ENCODE measurements at places on chromosomes 4 and X.
A peak's percentile ranks its signal among the peaks of the same experiment; 100 is the strongest.

GRCh38 chr4:108473163-108473720 is 147.1 kb upstream of the RPL34 start:
- DNase-seq = peak; percentile 8

DNA sequence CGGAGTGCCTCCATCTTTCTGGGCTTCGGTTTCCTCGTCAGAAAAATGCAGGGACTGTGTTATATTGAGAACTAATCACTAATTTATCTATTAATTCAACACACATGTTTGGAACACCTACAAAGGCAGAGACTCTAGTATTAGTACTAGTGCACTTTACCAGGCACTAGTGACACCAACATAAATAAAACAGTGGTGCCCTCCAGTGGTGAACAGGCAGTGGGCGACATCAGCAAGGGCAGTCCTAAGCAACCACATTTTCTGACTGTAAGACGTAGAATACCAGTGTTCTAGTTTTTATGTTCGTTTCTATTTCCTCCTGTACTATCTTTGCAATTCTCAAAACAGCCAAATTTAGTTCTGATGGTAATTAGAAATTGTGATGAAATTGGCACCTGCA is 69.1 kb upstream of the UCP1 start:
- peak; percentile 21 for DNase-seq

- DNase-seq = no peak
Measured at GRCh38 chr4:149884046-149884445, 68.4 kb upstream of the IQCM start.

- DNase-seq = no peak
Measured at GRCh38 chr4:81040012-81040659, 9.6 kb downstream of the BMP3 start.

DNA sequence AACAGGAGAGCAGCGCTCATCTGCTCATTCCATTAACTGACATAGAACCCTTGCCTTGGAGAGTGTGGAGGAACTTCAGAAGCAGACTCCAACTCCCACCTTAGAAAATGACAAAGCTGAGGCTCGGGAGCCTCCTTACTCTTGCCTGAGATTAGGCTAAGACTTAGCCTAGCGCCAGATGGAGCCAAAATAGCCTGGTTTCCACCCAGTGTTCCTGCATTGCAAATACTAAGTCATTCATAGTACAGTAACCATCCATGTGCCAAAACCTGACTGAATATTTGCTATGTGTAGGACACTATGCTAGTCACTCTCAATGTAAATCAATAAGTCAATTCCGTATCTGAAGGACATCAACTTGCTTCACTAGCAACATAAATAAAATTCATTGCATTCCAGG is 387.4 kb upstream of the CPEB2 start:
- DNase-seq = no peak

- DNase-seq = no peak
Measured at GRCh38 chr4:173211838-173212237, 43.2 kb downstream of the GALNT7 start.

DNA sequence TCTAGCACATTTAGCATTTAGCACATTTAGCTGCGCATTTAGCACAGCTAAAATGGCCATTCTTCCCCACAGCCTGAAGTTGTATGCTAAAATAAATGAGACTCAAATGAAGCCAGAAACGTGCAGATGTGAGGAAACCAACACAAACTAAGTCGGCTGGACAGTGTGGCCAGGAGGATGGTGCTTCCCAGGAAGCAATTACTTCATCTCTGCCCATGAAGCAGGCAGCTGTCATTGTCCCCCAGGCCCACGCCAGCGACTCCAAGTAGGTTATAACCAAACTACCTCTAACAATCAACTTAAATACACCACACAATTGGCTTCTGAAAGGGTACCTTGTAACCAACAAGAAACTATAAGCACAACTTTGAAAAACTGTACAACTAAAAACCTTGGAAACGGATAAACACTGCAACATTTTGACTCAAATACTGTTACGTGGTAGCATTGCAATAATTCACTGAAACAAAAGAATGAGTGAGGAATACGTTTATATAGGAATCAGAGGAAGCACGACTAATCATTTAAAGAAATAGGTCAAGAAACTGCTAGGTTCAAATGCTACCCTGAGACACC is 39.2 kb downstream of the AFAP1 start:
- DNase-seq = no peak

DNA sequence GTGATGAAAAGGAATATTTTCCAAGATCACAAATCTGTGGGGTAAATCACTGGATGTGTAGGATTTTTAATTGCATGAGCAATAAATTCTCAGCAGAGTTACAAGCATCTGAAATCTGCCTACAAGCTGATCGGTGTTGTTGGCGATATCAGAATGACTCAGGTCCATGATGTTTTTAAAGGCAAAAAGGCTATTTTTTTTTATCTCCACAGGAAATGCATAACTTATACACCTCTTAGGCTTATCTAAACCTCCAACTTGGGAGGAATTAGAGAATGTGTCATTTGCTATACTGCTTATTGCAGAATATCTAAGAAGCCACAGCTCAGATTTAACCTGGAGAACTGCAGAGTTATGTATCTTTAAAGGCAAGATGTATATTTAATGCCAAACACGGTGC is 61.6 kb downstream of the KIT start:
- no peak for DNase-seq

GRCh38 chrX:98506907-98507306 is 1623.2 kb downstream of the RPA4 start:
- DNase-seq = no peak

DNA sequence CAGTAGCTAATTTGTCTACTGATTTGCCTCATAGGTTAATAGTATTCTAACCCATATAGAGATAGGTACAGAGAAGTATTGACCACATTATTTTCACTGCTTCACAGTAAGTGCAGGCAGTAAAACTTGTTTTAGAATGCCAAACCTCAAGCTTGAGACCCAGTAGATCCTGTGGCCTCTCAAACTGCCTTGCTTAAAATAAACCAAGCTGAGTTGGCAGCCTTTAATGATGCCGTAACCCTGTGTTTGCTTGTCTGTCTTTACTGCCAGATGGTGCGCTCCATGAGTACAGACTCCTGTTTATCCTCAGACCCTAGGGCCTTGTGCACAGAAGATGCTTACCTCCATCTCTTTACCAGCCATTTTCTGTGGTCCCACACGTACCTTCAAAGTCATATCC is 50.8 kb downstream of the ANXA3 start:
- no peak for DNase-seq

GRCh38 chrX:107935200-107935599 is 47.0 kb downstream of the TEX13B start:
- no peak for DNase-seq

GRCh38 chr4:86441175-86441936 is 81.5 kb upstream of the MAPK10 start:
- no peak for DNase-seq

- DNase-seq = no peak
Measured at GRCh38 chr4:2011583-2011982, 2.8 kb upstream of the NELFA start.

- DNase-seq = no peak
Measured at GRCh38 chr4:26877961-26878360, 17.3 kb downstream of the STIM2 start.

GRCh38 chr4:1717129-1718094 is 3.7 kb downstream of the TMEM129 start:
- DNase-seq = no peak

DNA sequence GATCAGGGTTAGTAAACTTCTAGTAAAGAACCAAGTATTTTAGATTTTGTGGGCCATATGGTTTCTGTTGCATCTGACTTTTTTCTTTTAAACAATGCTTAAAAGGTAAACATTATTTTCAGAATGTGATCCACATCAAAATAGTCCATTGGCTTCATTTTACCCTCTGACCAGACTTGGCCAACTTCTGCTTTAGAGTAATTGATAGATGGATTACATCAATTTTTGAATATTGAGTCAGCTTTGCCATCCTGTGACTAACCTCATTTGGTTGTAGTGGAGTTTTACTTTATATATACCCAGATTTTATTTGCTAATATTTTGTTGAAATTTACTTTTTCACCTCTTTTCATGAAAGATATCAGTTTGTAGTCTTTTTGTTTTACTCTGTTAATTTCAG is 559.8 kb downstream of the TLL1 start:
- DNase-seq = no peak

DNA sequence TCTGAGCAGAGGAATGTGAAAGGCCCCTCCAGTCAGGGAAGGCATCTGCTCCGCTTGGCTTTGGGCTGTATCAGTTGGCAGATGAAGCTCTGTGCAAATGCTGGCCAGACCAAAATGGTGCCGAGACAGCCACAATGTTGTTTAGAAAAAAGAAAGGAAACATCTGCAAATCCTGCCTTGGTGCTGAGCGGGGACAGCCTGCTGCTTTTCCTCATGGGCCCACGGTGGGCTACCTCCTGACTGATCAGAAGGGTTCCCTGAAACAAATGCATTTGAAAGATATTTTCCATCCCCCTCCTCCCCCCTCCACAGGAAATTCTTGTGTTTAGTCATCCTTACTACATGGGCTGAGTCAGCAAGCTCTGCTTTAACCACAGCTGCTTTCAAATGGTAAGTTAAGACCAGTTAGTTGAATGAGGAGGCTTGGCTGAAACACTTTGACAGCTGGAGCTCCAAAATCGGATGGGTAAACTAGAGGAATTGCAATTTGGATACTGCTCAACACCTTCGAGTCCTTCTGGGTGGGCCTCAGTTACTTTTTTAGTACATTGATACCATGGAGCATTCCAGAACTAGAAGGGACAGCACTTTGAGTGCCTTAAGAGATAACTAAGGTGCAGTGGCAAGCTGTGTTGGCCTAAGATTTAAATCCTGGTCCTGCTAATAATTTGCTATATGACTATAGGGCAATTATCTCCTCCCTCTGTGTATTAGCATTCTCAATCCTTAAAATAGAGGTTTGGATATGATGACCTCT is 36.0 kb downstream of the PLAC1 start:
- DNase-seq = no peak

GRCh38 chrX:7088968-7089615 is 58.4 kb upstream of the STS start:
- DNase-seq = peak; percentile 75

DNA sequence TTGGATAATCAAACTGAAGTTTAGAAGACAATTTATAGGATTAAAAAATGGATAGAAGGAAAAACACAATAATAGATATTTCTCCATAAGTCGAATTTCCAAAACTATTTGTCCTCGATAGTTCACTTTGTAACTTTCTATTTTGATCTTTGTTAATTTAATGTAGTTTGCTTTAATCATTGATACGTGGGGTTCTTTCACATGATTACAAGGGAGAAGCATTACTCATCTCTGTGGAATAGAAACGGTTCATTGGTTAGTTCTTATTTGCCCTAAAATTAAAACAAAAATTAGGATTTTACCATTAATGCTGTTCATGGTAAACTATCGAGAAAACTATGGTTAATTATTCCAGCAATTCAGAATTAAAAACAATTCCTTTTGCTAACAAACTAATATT is 2.1 kb downstream of the TET2 start:
- no peak for DNase-seq

DNA sequence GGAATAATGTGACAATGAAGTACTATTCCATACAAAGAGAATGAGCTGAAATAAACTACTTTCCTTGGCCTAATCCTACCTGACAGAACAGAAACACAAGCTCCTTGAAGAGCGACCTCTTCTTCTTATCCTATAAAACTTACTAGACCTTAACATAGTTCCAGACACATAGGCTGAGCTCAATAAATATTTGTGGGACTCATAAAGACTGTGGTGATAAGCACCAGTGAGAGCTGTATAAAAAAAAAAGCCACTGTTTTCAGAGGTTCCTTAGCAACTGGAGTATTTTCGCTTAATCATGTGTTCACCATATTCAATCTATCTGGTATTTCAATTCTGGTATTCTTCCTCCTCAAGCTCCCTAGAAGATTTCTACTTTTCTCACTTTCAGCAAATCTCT is 1129.6 kb downstream of the STPG2 start:
- no peak for DNase-seq

DNA sequence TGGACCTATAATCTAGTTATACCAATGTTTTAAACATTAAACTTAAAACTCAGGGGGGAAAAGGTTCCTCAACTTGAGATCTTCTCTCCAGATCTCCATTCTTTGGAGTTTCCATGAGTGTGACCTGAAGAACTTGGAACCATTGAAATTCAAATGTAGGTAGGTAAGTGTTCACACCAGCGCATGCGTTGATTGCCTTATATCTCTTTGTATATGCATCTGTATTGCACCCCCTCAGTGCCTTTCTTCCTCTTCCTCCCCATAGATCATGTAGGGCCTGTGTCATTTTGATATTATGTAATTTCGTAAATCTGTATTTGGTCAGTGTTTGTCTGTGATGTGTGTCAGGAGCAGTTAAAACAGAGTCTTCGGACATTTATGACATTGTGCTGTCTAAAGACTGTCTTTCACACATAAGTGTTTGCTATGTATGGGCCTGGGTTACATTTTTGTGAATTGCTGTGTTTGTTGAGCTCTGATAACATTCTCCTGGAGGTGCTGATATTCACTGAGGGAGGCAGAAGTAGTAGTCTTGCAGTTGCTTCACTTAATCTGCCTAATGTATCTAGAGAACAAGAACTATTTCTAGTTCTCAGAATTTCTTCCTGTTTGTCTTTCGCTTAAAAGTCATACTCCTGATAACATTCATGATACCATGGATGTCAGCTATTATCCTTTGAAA is 126.3 kb downstream of the RAP1GDS1 start:
- no peak for DNase-seq

- peak; percentile 54 for DNase-seq
Measured at GRCh38 chrX:41332408-41333002, 1.5 kb upstream of the DDX3X start.

GRCh38 chr4:146742416-146742815 is 103.7 kb downstream of the POU4F2 start:
- no peak for DNase-seq

DNA sequence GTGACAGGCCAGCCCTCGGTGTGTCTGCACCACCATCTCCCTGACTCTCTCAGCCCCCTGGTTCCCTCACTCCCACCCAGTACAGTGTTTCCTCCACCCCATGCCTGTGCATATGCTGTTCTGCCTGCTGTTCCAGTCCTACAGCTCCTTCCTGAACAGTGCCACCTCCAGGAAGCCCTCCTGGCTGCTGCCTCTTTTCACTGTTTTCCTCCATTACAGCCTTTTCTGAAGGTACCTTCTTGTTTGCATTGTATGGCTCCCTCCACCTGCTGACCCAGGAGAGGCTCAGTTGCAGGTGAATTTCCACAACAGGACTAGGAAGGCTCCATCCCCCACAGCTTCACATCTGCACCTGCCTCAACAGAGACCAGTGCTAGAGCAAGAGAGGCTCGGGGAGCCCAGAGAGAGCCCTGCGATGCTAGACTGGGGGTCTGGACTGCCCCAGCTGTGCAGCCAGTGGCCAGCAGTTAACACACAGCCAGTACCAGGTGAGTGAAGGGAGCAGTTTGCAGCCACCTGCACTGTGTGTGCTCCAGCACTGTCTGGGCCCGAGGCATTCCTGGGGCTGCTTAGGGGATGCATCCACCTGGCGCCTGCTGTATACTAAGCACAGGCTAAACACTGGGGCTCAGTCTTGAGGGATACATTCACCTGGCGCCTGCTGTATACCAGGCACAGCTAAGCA is 92.0 kb downstream of the ADRA2C start:
- DNase-seq = no peak

- no peak for DNase-seq
Measured at GRCh38 chr4:23166919-23167318, 474.2 kb downstream of the GBA3 start.

GRCh38 chr4:56575820-56576429 is 70.3 kb downstream of the ARL9 start:
- no peak for DNase-seq
